Glutamatergic neuron (in vitro differentiated cells): ENCODE measurements at places on chromosomes 11 and 22.

DNA sequence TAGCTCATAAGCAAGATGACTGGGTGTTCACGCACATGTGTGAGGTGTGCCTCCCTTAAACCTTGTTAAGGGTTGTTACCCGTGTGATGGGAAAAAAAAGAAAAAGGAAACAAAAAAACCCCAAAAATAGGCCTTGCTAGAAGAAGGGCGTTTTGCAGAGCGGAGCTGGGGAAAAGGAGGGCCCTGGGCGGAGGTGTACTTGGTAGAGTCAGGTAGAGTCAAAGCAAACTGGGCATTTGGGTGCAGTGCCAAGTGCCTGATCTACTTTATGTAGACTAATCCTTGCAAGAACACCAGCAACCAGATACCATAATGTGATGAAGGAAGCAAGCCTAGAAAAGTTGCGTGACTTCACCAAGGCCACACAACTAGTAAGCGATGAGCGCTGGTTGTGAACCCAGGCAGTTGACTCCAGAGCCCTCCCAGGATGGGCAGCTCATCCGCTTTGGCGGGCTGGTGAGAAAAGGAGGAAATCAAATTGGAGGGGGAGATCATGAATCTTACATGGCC is 1.2 kb upstream of the TIRAP start:
- no peak for DNase-seq

DNA sequence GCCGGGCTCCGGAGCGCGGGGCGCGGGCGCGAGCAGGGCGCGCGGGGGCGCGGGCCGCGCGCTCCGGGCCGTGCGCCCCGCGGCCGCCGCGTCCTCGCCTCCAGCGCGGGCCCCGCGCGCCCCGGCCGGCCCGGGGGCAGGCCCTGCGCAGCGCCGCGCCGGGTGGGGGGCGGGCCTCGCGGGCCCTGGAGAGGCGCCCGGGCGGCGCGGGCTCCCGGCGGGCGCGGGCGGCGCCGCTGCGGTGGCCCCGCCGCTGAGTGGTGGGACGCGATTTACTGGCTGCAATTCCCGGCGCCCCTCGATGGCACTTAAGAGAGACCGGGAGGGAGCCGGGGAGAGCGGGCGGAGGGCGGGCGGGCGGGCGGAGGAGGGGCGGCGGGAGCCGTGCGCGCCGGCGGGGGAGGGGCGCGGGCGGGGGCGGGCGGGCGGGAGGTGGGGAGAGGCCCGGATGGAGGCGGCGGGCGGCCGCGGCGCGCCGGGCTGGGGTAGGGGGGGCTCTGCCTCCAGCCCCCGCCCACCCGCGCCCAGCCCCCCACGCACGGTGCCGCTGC is 73.2 kb upstream of the TCF20 start:
- peak; percentile 65 for DNase-seq

- DNase-seq: no peak
Measured at GRCh38 chr11:36071917-36072500, 128.1 kb downstream of the LDLRAD3 start.

GRCh38 chr11:74325649-74326645 is 14.5 kb upstream of the P4HA3 start:
- DNase-seq: no peak

DNA sequence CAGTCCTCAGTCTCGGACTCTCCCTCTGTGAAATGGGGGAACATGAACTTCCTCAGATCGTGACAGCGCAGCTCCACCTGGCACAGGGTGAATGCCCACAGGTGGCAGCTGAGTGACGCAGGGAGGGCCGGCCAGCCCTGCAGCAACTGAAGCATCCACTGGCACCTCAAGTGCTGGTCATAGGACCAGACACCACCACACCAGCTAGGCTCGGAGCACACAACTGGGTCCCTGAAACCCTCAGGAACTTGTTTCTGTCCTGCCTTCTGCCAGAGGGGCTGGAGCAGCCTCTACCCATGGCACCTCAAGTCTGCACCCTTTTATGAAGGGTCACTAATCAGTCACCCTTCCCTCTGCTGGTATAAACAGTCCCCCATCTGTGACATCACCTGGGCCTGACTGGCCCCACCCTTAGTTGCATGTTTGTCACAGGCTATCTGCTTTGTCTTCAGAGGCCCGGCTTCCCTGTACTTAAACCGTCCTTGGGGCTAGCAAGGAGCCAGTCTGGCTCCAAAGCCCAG is 7.4 kb upstream of the CDC42BPG start:
- DNase-seq: no peak

DNA sequence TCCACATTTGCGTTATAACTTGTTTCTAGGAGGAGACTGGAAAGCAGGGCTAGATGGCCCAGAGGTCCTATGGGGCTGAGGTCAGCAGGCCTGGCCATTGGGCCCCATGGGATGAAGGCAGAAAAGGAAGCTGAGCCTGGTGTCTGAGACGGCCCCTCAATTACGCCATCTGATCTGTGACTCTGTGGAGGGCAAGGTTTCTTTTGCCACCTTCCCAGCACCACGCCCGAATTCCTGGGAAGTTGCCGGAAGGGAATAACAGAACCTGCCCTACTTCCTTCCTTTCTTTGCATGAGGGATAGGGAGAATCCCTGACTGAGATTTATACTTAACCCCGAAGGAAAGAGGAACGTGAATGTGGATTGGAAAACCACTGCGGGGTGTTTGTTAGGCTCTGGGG is 118.1 kb downstream of the MPPED1 start:
- DNase-seq: no peak

DNA sequence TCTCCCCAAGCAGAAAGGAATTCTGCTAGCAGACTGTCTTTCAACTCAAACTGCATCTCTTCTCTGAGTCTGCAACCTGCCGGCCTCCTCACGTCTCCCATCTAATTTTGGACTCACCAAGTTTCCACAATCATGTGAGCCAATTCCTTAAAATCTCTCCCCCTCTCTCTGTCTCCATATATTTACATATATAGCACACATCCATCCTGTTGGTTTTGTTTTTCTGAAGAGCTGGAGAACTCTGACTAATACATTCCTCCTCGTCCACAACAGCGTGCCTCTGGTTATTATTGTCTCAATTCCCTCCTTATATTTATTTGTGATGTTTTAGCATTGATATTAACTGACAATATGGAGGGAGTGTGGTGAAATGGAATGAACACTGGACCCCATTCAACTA is 29.6 kb upstream of the FJX1 start:
- no peak for DNase-seq
